Activated naive CD8-positive, alpha-beta T cell treated with anti-CD3 and anti-CD28 coated beads, Interleukin-2, amount 50 U/mL, for 16 hours (primary cell): ENCODE measurements at places on chromosomes 7 and 10.

GRCh38 chr7:95330961-95331337 lies 6.6 kb upstream of the PON1 start:
- DNase-seq = no peak

GRCh38 chr10:89129911-89130310 lies 77.2 kb downstream of the CH25H start:
- DNase-seq = no peak

- DNase-seq = no peak
Measured at GRCh38 chr10:47336387-47337134, 11.6 kb upstream of the RBP3 start.

DNA sequence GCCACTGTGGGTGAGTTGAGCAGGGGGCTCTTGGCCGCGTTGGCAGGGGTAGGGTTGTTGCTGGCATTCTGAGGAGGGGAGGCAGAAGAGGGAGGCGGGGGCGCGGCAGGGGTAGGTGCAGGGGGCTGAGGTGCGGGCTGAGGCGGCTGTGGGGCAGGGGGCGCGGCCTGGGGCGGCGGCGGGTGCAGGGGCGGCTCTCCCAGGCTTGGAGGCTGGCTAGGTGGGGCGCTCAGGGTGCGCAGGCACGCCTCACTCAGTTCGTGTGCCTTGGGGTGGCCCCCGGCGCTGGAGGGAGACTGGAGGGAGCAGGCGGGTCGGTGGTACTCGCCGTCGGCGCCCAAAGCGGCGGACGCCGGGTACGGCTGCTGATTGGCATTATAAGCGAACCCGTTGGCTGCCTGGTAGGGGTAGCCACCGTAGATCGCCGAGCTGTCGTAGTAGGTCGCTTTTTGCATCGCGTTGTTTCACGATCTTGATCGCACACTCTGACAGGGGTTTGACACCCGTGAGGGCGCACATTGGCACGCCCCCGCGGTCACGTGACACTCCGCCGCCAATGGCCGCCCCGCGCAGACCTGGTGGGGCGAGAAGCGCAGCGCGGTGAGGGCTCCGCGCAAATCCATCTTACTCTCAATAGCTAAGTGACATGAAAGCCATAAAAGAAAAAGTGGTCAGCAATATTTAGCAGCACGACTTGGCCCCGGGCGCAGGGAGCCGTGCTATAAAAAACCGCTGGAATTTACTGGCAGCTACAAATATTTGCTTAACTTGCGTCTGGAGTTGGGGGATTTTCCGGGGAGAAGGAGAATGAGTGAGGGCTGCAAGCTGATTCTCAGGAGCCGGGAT lies 7.9 kb upstream of the HOXA2 start:
- no peak for DNase-seq

GRCh38 chr10:119535837-119536507 lies 6.5 kb downstream of the RGS10 start:
- no peak for DNase-seq

DNA sequence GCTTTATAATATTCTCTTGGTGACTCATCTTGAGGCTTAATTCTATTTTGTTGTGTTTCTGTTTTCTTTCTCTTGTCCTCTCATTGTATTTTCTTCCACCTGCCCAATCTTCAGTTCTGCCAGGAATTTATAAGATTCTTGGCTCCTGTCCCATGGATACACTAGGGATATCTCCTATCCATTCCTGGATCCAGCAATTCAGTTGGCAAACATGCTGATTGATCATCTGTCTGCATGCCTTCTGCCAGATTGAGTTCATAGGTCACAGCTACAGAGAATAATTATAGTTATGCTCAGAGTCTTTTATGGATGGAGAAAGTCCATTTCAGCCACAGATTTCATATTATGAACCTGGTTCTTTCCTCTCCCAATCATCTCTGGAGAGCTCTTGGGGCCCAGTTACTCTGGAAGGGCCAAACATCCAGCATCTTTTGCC lies 140.4 kb upstream of the MAGI2 start:
- DNase-seq = no peak

- no peak for DNase-seq
Measured at GRCh38 chr10:11326913-11327616, 284.4 kb downstream of the USP6NL start.

DNA sequence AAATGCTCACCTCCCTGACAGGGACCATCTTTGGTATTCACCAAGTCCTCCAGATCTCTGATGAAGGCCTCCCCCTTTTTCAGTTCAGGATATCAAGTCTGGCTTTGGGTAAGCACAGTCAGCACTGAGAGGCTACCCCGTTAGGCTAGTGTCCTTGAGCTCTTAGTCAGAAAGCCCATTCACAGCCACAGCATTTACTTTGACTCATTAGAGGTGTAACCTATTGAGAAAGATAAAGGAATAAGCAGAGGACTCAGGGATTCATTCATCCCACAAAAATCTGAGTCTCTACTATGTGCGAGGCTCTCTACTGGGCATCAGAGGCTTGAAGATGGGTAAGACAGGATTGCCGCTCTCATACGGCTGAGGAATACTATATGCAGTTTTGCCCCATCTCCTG lies 14.0 kb upstream of the RAMP3 start:
- DNase-seq = no peak

DNA sequence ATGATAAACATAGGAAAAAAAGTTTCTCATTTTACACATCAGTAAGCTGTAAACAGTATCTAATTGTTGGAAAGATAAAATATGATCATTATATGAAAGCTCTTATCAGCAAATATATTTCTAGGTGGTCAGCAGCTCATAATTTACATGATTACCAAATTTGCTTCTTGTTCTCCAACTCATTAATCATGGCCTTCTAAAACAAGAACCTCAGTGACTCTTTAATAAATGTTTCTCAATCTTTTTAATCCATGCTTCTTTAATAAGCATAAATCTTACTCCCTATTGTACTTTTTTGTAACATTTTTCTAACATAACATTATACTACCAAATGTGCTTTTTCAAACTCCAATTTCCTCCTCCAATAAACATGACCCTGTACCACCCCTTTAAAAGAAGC lies 5.9 kb downstream of the ITGB1 start:
- no peak for DNase-seq

DNA sequence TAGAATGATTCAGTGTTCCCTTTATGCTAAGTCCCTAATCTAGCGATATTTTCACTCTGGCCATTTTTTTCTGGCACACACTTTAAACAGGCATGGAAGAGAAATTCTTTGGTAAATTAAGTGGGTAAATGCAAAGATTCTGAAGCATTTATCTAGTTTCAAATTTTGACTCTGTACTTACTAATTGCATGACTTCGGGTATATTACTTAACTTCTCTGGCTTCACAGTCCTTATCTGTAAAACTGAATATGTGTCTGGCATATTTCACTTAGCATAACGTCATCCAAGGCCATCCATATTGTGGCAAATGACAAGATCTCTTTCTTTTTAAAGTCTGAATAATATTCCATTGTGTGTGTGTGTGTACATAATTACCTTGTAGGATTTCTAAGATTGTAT lies 114.5 kb downstream of the MBL2 start:
- DNase-seq = no peak

DNA sequence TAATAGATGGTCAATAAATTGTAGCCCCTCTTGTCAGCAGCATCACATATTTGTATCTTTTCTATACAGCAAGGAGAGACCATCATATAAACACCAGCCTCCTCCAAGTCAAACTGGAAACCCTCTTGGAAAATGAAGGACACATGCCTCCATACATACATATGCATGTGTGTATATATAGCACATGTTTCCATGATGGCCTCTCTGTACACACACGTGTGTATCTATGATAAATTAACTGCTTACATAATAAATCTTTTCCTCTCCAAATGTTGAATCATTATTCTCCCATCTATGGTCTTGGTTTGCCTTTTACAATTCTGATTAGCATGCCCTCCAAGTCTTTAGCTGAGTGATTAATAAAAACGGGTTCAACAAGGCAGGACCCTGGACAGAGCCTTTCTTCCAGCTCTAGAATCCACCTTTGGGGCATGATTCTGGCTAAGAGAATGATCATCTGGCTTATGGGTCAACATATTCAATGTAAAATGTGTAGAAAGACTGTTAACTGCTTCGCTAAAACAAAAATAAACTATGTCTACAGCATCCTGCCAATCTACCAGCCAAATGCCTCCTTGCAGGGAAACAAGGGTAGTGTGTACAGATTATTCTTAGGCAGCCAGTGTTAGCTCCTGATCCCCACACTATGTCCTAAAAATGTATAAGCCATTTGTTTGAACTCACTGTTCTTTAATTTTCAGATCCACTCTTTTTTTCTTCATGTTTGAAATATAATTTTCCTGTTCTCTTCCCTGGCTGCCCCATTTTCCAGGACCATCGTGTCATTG lies 70.0 kb downstream of the CRTAC1 start:
- DNase-seq = no peak

DNA sequence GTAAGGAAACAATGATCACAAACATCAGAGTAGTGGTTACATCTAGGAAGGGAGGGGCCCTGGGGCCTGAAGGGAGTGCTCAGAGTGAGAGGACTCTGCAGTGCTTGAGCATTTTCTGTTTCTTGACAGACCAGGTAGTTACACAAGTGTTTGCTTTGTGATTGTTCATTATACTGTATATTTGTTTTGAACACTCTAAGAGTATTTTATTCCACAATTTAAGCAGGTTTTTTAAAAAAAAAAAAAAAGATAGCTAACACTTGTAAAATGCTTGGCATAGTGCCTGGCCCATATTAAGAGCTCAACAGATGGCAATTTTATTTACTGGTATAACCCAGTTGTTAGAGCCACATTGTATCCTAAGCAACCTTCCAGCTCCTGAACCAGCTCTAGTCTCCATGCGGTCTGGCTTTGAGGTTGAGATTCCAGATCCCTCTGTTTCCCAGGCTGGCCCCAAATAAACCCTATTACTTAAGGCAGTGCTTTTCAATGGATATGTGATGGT lies 20.1 kb upstream of the ATXN7L1 start:
- no peak for DNase-seq

DNA sequence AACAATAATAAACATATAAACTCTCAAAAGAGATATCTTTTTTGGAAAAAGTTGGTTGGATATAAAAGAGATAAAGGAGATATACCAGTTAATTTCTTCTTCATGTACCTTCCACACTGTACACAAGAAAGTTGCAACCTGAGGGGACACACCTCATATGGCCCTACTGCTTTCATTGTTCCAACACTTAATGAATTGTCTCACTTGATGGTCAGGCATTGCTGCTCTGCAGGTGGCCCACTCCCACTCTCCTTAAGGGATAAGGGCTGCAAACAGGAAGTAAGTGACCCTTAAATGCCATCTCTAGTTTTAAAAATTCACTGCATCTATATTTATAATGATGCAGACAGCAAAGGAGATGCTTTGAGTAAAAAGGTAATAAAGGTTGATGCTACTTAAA lies 152.3 kb downstream of the BTAF1 start:
- no peak for DNase-seq

DNA sequence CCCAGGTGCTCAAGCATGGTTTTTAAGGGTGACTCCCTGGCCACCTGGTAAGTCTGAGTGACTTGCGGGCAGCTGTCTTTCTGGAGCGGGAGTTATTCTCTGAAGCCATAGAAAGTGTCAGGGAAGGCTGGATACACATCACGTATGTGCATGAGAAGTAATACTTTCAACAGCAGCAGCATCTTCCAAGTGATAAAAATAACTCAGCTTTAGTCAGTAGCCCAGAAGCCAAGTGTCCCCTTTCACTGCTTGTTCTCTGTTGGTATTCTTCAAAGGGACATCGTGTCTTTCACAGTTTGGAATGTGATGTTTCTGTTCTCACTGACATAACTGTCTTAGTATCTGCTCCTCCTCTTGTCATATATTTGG lies 97.6 kb downstream of the KIAA1217 start:
- no peak for DNase-seq

DNA sequence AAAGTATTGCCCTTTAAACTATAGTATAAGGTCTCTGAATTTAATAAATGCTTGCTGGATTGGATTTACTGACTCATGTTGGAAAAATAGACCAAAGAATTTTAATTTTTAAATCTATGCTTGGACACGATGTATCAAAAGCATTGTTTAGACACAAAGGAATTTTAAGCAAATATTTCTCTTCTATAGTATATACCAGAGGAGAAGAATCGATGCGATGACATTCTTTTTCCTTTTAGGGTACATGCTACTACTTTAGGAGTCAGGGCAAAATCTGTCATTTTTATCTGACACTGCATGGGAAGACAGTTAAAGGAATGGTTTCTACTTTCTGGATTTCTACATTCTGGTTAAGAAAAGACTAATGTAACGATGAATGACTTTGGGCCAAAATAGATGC lies 339.9 kb downstream of the BMPER start:
- no peak for DNase-seq

DNA sequence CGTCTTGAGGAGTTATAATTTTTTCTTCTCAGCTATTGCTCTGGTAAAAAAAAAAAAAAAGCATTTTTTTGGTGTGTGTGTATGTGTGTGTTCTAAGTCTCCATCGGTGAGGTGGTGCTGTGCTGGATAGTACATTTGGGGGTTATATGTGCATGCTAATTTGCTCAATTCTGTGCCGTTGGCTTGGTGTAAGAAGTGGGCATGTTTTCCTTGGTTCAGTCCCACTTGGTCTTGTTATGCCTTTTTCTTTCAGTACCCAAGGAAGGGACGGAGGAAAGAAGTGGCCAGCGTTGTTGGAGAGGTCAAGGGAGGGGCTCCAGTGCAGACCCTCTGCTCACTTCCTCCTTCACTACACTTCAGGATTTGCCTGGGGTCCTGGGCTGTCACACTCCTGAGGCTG lies 20.4 kb downstream of the LRMDA start:
- DNase-seq = no peak

GRCh38 chr10:132774181-132774901 lies 11.6 kb downstream of the NKX6-2 start:
- DNase-seq = no peak

DNA sequence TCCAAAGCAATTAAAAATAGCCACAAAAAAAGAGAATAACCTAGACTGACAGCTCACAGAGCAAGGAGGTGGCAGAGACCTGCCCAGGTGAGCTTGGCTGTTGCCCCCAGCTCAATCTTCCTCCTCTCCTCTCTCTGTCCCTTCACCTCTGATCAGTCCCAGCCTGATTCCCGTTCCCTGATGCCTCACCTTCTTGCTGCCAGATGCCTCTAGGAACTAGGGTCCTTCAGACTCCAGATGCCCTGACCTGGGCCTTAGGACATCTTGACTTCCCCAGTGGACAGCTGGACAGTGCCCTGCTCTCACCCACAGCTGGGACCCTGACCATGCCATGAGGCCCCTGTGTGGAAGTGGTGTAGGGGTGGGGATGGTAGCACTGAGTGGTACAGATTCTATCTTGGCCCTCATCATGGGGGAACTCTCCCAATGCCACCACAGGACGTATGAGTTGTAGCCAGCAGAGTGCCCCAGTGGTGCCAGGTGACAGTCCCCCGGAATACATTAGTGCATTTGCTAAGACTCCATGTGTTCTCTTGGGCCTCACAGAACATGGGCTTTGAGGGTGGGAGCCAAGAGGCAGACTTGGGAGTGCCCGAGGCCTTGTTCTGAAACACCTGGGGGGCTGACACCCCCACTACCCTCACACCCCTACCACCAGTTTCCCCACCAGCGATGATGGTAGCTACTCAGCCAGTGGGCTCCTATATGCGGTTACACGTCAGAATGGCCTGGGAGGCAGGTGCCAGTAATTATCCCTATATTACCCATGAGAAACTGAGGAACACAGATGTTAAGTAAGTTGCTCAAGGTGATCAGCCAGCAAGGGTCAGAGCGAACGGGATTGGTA lies 2.0 kb downstream of the DEPP1 start:
- DNase-seq = no peak

- DNase-seq = no peak
Measured at GRCh38 chr10:123212640-123213039, 58.4 kb downstream of the BUB3 start.

- DNase-seq = no peak
Measured at GRCh38 chr7:1028775-1029636, 15.3 kb upstream of the GPR146 start.
